ENCODE measurements at places on chromosomes 16 and 17. TPM values are rescaled to one million over a fixed set of nuclear protein-coding genes. Genes with fewer than 3 reads are reported as not detected.

GRCh38 chr17:51245535-51245934, 14.3 kb downstream of the MBTD1 start:
- H3K4me3 ChIP-seq, result no peak overlapping the region
- H3K36me3 ChIP-seq, result no peaks in the 10 kb centered on the region
- H3K27ac ChIP-seq, result no peak overlapping the region
- no peak for DNase-seq
- H3K4me1 ChIP-seq, result no peaks in the 10 kb centered on the region

DNA sequence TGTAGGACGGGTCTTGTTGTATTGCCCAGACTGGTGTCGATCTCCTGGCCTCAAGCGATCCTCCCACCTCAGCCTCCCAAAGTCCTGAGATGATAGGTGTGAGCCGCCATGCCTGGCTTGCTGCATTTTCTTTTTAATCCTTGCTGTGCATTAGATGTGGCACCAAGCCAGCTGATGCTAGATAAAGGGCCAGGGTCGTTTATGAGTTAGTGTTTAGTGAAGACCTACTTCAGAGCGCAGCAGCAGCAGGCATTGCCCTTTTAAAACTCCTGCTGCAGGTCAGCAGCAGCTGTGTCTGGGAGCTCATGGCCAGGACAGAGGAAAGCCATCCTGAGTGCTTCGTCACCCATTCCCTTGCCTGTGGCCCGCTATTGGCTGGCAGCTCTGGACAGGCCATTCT, 237.3 kb downstream of the CCDC182 start:
- no peak overlapping the region for H3K27ac ChIP-seq
- H3K27me3 ChIP-seq, result no peaks in the 10 kb centered on the region
- DNase-seq, result no peak
- no peak overlapping the region for H3K4me3 ChIP-seq
- H3K36me3 ChIP-seq, result no peaks in the 10 kb centered on the region

GRCh38 chr16:63702981-63703590, 1418.8 kb downstream of the CDH11 start:
- no peaks in the 10 kb centered on the region for H3K36me3 ChIP-seq
- H3K27ac ChIP-seq, result no peak overlapping the region
- no peaks in the 10 kb centered on the region for H3K4me1 ChIP-seq
- no peak overlapping the region for H3K4me3 ChIP-seq

Gene NGFR
- total RNA-seq, result 55.7 TPM

DNA sequence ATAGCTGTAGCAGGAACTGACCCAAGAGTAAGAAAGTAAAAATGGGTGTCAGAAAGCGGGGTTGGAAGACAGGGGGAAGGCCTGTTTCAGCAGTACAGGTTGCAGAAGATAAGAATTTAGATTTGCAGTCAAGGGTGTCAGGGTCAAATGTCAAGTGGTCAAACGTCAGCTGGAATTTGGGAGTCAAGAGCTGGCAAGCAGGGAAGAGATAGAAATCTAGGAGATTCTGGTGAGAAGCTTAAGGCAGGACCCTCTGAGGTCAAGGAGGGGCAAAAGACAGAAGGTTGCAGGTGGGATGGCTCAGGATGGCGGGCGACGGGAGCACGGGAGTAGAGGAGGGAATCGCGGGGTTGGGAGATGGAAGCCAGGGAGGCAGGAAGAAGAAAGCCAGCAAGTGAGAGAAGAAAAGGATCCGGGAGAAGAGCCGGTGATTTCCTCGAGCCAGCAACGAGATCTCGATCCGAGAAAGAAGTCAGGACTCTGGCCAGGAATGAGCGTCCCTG, 335 bp downstream of the SLC25A35 start:
- no peak overlapping the region for H3K27ac ChIP-seq
- DNase-seq, result no peak
- H3K27me3 ChIP-seq, result no peaks in the 10 kb centered on the region
- no peaks in the 10 kb centered on the region for H3K4me1 ChIP-seq
- no peaks in the 10 kb centered on the region for H3K36me3 ChIP-seq
- no peak overlapping the region for H3K4me3 ChIP-seq

GRCh38 chr16:79949417-79949816, 348.9 kb upstream of the MAF start:
- no peaks in the 10 kb centered on the region for H3K36me3 ChIP-seq
- no peaks in the 10 kb centered on the region for H3K4me1 ChIP-seq
- H3K4me3 ChIP-seq, result no peak overlapping the region
- H3K27ac ChIP-seq, result no peak overlapping the region

Gene KRT27
- not detected for total RNA-seq

- no peaks in the 10 kb centered on the region for H3K36me3 ChIP-seq
- DNase-seq, result peak; percentile 74
- peak overlapping the region; percentile 4 for H3K4me3 ChIP-seq
Observed at GRCh38 chr17:21452377-21453143, 76.4 kb downstream of the KCNJ12 start.

DNA sequence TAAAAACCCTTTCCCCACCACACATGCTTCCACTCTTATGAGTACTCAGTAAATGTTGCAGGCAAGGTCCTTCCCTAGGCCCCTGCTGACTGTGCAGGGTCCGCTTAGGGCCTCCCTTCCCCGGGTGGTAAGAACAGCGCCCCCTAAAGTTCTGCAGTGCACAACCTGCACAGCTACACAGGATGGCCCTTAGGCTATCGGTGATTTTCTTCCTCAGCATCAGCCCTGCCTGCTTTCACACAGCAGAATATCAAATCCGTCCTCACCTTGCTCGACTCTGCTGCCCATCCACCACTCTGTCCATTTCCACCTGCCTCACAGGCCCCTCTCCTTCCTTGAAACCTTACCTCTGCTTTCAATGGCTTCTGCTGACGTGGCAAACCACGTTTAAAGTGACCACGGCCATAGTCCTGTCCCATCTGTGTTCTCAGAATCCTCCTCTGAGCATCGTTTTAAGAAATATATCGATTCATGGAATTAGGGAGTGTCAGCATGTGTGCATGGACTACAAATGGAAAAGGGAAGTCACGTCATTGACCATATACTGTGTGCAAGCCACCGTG, 51.4 kb upstream of the TMEM132E start:
- H3K27me3 ChIP-seq, result no peaks in the 10 kb centered on the region
- H3K36me3 ChIP-seq, result no peaks in the 10 kb centered on the region
- no peak overlapping the region for H3K4me3 ChIP-seq
- no peak overlapping the region for H3K27ac ChIP-seq
- no peak for DNase-seq

DNA sequence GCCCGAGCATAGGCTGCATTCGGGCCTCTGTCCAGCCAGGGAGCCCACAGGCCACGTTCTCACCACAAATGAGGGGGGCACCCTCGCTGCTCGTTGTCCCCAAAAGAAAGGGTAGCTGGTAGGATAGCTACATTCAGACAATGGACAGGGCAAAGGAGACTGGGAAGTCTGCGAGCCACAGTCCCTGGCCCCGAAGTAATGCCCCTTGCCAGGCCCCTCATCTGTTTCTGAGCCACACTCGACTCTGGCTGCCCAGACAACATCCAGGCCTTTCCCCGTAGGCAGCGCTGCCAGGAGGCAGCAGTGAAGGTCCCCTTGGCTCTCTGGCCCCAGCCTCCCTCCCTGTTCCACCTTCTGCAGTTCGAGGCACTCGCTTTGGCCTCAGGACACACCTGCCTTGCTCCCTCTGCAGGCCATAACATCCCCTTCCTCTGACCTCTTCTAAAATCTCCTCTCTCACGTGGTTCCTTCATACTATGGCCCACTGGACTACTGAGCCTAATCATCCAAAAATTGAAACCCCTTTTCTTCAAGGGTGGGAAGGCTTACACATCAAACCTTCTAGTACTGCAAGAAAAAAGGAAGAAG, 12.2 kb downstream of the AIPL1 start:
- H3K4me1 ChIP-seq, result no peaks in the 10 kb centered on the region
- no peak for DNase-seq
- no peaks in the 10 kb centered on the region for H3K27me3 ChIP-seq
- no peak overlapping the region for H3K27ac ChIP-seq
- no peaks in the 10 kb centered on the region for H3K36me3 ChIP-seq

- peaks cover 39% of the 10 kb centered on the region for H3K4me1 ChIP-seq
- no peaks in the 10 kb centered on the region for H3K27me3 ChIP-seq
- H3K36me3 ChIP-seq, result no peaks in the 10 kb centered on the region
- no peak overlapping the region for H3K27ac ChIP-seq
Observed at GRCh38 chr16:73768786-73769203, 527.8 kb upstream of the PSMD7 start.

Gene CA10
- total RNA-seq, result not detected

DNA sequence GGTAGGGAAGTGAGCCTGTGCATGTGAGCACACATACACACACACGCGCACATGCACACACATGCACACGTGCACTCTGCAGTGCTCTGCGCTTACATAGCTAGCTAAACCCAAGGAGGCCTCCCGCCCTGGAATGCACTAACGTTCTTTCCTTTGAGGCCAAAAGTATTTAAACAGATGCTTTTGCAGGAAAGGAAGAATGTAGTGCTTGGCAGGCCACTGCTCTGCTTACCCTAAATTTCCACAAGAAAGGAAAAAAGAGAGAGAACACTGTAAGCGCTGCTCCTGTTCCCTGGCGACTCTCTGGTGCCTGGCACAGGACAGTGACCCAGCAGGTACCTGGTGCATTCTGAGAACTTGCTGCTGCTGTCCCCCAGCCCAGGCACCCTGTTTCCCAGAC, 31.3 kb upstream of the MRPS23 start:
- H3K4me3 ChIP-seq, result no peak overlapping the region
- H3K4me1 ChIP-seq, result peaks cover 12% of the 10 kb centered on the region
- H3K27me3 ChIP-seq, result no peaks in the 10 kb centered on the region
- no peaks in the 10 kb centered on the region for H3K36me3 ChIP-seq

- H3K27me3 ChIP-seq, result no peaks in the 10 kb centered on the region
- no peaks in the 10 kb centered on the region for H3K36me3 ChIP-seq
- H3K27ac ChIP-seq, result no peak overlapping the region
- no peaks in the 10 kb centered on the region for H3K4me1 ChIP-seq
- no peak for DNase-seq
- no peak overlapping the region for H3K4me3 ChIP-seq
Observed at GRCh38 chr16:5438591-5438990, 341.0 kb upstream of the EEF2KMT start.

DNA sequence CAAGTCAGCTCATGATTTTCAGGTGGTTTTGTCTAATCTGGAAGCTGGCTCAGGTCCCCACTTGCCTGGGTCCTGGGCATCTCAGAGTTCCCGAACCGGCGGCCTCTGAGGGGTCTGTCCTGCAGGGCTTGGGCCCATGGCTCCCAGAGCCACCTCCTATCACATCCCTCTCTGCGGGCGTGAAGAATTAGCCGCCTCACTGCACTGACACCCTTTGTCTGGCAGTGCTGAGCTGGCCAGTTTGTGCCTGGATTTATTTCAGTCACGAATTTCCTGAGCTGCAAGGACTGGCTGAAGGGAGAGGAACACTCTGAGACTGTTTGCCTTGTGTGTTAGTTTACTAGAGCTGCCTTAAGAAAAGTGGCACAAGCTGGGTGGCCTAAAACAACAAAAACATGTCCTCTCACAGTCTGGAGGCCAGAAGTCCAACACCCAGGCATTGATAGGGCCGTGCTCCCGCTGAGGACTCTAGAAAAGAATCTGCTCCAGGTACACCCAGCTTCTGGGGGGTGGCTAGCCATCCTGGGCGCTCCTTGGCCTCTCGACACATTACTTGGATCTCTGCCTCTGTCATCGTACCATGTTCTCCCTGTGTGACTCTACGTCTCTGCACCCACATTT, 217.5 kb upstream of the DYNLRB2 start:
- no peak for DNase-seq
- H3K4me1 ChIP-seq, result no peaks in the 10 kb centered on the region
- H3K27ac ChIP-seq, result no peak overlapping the region
- no peak overlapping the region for H3K4me3 ChIP-seq
- no peaks in the 10 kb centered on the region for H3K27me3 ChIP-seq
- no peaks in the 10 kb centered on the region for H3K36me3 ChIP-seq

Gene RNF167
- 45.6 TPM for total RNA-seq

- no peak overlapping the region for H3K27ac ChIP-seq
Observed at GRCh38 chr17:4188076-4188475, 45.1 kb downstream of the CYB5D2 start.

- no peak for DNase-seq
- no peaks in the 10 kb centered on the region for H3K27me3 ChIP-seq
- no peaks in the 10 kb centered on the region for H3K4me1 ChIP-seq
Observed at GRCh38 chr17:75652934-75653549, 13.9 kb downstream of the RECQL5 start.

- no peak for DNase-seq
- no peak overlapping the region for H3K27ac ChIP-seq
- no peak overlapping the region for H3K4me3 ChIP-seq
- H3K36me3 ChIP-seq, result no peaks in the 10 kb centered on the region
Observed at GRCh38 chr17:29628644-29629043, 5.9 kb upstream of the CORO6 start.

DNA sequence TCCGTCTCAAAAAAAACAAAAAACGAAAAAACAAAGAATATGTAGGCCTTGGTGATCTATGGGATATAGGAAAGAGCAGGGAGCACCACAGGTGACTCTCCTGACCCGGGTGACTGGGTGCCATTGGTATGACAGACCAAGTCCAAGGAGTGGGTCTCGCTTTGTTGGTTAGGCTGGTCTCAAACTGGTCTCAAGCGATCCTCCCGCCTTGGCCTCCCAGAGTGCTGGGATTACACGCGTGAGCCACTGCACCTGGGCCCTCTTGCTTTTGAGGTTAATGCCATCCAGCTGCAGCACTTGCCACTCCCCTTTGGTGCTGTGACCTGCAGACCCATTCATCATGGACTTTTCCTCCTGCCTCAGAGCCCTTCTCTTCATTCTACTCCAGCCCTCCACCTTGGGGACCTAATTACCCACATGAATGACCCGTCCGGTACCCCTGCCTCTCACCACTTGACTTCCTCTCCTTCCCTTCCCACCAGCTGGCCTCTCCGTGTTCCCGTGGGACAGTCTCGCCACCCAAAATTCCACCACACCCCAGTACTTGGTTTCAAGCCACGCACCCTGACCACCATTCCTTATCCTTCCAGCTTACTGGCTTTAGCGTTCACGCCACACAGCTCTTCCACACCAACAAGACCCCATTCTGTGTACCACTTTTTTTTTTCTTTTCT, 3.2 kb upstream of the UBE2G1 start:
- H3K4me1 ChIP-seq, result no peaks in the 10 kb centered on the region
- DNase-seq, result peak; percentile 58
- no peaks in the 10 kb centered on the region for H3K27me3 ChIP-seq
- no peaks in the 10 kb centered on the region for H3K36me3 ChIP-seq
- H3K27ac ChIP-seq, result no peak overlapping the region
- no peak overlapping the region for H3K4me3 ChIP-seq

GRCh38 chr16:9256196-9256595, 164.8 kb downstream of the HAPSTR1 start:
- no peaks in the 10 kb centered on the region for H3K4me1 ChIP-seq
- DNase-seq, result no peak
- no peaks in the 10 kb centered on the region for H3K27me3 ChIP-seq
- no peak overlapping the region for H3K4me3 ChIP-seq

Gene CMTM1
- 7.3 TPM for total RNA-seq

DNA sequence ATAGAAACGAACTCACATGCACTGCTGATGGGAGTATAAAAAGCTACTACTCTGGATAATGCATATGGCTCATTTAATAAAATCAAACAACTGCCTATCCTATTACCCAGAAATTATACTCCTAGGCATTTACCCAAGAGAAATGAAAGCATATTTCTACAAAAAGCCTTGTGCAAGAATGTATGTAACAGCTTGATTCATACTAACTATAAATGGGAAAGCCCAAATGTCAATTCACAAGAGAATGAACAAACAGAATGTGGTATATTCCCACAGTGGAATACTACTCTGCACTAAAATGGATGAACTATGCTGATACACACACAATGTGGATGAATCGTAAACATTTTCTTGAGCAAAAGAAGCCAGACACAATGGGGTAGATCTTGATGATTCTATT, 38.4 kb downstream of the KIAA0753 start:
- no peaks in the 10 kb centered on the region for H3K27me3 ChIP-seq
- peaks cover 6% of the 10 kb centered on the region for H3K36me3 ChIP-seq
- DNase-seq, result no peak
- H3K4me3 ChIP-seq, result no peak overlapping the region
- H3K4me1 ChIP-seq, result no peaks in the 10 kb centered on the region

All from aorta (tissue), 5 donors.